ENCODE measurements at places on chromosomes 5 and 9. TPM values are rescaled to one million over a fixed set of nuclear protein-coding genes. Genes with fewer than 3 reads are reported as not detected.

Gene CCDC192
- total RNA-seq, result not detected

Gene PCDHGA10
- total RNA-seq, result 14.9 TPM

GRCh38 chr9:2602704-2603116 is 18.9 kb upstream of the VLDLR start:
- no peak for DNase-seq
- no peak overlapping the region for H3K4me3 ChIP-seq
- no peaks in the 10 kb centered on the region for H3K27me3 ChIP-seq
- H3K36me3 ChIP-seq, result no peaks in the 10 kb centered on the region

DNA sequence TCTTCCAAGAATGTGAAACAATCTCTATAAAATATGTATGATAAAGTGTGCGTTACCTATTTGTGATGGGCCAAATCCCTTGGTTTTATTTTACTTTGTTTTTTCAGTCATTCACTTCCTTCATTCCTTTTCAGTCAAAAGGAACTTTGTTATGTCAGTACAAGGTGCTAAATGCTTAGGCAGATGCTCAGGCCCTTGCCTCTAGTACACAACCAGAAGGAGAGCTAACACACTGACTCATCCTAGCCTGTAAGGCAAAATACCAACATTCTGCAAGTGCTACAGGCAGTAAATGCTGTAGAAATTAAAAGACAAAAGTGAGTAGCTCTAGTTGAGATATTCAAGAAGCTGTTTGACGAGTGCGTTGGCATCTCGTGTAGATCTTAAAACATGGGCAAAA is 49.4 kb downstream of the TRPM6 start:
- DNase-seq, result no peak
- no peak overlapping the region for H3K27ac ChIP-seq
- H3K36me3 ChIP-seq, result no peaks in the 10 kb centered on the region
- H3K4me3 ChIP-seq, result no peak overlapping the region

GRCh38 chr5:65034813-65035209 is 266.1 kb downstream of the CWC27 start:
- H3K4me3 ChIP-seq, result peak overlapping the region; percentile 64
- DNase-seq, result no peak
- peak overlapping the region; percentile 86 for H3K27ac ChIP-seq
- no peaks in the 10 kb centered on the region for H3K27me3 ChIP-seq
- H3K4me1 ChIP-seq, result peaks cover 39% of the 10 kb centered on the region

DNA sequence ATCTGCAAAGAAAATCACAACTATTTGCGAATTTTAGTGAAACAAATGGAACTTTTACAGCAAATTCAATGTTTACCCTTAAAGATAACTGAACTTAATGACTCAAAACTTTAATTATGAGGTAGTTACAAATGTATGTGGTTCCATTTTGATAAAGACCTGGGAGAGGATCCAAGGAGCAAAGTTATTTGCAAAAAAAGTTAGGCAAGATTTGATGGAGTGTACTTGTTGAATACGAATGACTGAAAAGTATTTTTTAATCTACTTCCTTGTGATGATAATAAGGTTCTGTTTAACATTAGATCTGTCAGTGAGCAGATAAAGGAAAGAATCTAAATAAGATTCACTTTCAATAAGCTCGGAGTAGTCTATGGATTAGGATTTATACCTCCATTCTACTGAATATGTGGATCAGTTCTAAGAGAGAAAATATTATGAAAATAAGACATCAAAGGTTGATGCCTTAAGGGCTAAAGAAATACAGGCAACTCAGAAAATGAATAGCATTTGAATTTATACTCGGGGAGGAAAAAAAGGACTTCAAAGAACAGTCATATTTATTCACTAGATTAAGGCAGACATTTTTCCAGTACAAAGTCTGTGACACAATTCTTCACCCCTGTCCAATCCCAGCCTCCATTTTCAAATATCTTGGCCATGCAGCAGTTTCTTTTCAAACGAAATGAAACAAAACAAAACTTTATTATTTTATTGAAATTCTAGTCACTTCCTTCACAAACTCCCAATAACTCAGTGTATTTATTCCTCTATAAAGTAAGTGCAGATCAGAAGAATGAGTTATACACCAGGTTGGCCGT is 199.8 kb downstream of the PDE4D start:
- DNase-seq, result no peak
- no peaks in the 10 kb centered on the region for H3K27me3 ChIP-seq
- no peaks in the 10 kb centered on the region for H3K36me3 ChIP-seq
- no peak overlapping the region for H3K27ac ChIP-seq
- peaks cover 3% of the 10 kb centered on the region for H3K4me1 ChIP-seq

GRCh38 chr5:38607396-38607795 is 51.0 kb upstream of the LIFR start:
- H3K4me1 ChIP-seq, result peaks cover 13% of the 10 kb centered on the region
- H3K36me3 ChIP-seq, result no peaks in the 10 kb centered on the region
- no peaks in the 10 kb centered on the region for H3K27me3 ChIP-seq
- no peak for DNase-seq
- peak overlapping the region; percentile 53 for H3K27ac ChIP-seq

GRCh38 chr9:116506685-116507084 is 180.4 kb upstream of the TRIM32 start:
- no peak overlapping the region for H3K27ac ChIP-seq
- H3K4me1 ChIP-seq, result no peaks in the 10 kb centered on the region
- DNase-seq, result no peak
- H3K36me3 ChIP-seq, result peaks cover 13% of the 10 kb centered on the region
- no peaks in the 10 kb centered on the region for H3K27me3 ChIP-seq
- no peak overlapping the region for H3K4me3 ChIP-seq

- no peak for DNase-seq
- no peak overlapping the region for H3K4me3 ChIP-seq
- peaks cover 17% of the 10 kb centered on the region for H3K27me3 ChIP-seq
- no peaks in the 10 kb centered on the region for H3K4me1 ChIP-seq
Measured at GRCh38 chr5:60710362-60710761, 10.4 kb upstream of the DEPDC1B start.

- no peaks in the 10 kb centered on the region for H3K4me1 ChIP-seq
- no peak for DNase-seq
- H3K4me3 ChIP-seq, result no peak overlapping the region
- H3K27me3 ChIP-seq, result no peaks in the 10 kb centered on the region
- H3K36me3 ChIP-seq, result peaks cover under 1% of the 10 kb centered on the region
- H3K27ac ChIP-seq, result no peak overlapping the region
Measured at GRCh38 chr9:133437753-133438531, 15.8 kb downstream of the ADAMTS13 start.

- H3K27ac ChIP-seq, result no peak overlapping the region
- H3K27me3 ChIP-seq, result no peaks in the 10 kb centered on the region
- no peaks in the 10 kb centered on the region for H3K36me3 ChIP-seq
- DNase-seq, result no peak
- no peak overlapping the region for H3K4me3 ChIP-seq
- peaks cover 16% of the 10 kb centered on the region for H3K4me1 ChIP-seq
Measured at GRCh38 chr5:31827867-31828266, 188.9 kb downstream of the PDZD2 start.

DNA sequence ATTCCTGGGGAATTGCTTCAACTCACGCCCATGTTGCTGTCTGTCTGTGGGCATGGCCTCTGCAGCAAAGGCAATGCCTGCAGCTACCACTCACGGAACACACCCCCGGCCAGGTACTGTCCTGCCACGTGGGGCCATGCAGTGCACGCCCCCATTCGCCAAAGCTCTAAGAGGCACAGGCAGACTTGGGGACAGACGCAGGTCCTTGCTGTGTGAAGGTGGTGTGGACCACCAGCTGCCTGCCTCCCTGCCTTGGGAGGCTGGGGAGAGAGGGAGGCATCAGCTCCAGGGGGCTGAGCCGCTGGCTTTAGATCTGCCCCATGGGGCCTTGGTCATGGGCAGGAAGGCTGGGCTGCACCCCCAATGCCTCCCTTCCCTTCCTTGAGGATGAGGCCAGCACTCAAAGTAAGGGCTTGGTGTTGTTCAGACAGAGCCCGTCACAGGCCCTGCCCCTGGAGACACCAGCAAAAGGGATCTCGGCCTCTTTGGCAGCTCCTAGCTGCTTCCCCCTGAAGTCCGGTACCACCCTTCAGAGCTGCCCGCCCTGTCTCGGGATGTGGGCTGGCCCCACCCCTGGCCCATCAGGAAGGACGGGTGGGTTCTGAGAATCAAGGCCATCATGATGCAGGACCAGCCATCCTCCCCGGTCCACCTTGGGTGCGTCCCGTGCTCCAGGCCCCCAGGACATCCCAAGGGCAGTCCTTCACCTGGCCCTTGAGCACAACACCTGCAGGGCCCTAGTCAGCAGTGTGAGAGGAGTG is 2.3 kb downstream of the GRIN1 start:
- no peak overlapping the region for H3K4me3 ChIP-seq
- peaks cover 39% of the 10 kb centered on the region for H3K27me3 ChIP-seq
- H3K4me1 ChIP-seq, result no peaks in the 10 kb centered on the region
- DNase-seq, result peak; percentile 79
- H3K36me3 ChIP-seq, result no peaks in the 10 kb centered on the region
